ENCODE measurements at places on chromosomes 11 and 22.

- no peak for DNase-seq
Measured at GRCh38 chr11:63870351-63871140, 31.6 kb downstream of the MARK2 start.

GRCh38 chr22:38171927-38172831 lies 9.5 kb downstream of the PLA2G6 start:
- DNase-seq: no peak

DNA sequence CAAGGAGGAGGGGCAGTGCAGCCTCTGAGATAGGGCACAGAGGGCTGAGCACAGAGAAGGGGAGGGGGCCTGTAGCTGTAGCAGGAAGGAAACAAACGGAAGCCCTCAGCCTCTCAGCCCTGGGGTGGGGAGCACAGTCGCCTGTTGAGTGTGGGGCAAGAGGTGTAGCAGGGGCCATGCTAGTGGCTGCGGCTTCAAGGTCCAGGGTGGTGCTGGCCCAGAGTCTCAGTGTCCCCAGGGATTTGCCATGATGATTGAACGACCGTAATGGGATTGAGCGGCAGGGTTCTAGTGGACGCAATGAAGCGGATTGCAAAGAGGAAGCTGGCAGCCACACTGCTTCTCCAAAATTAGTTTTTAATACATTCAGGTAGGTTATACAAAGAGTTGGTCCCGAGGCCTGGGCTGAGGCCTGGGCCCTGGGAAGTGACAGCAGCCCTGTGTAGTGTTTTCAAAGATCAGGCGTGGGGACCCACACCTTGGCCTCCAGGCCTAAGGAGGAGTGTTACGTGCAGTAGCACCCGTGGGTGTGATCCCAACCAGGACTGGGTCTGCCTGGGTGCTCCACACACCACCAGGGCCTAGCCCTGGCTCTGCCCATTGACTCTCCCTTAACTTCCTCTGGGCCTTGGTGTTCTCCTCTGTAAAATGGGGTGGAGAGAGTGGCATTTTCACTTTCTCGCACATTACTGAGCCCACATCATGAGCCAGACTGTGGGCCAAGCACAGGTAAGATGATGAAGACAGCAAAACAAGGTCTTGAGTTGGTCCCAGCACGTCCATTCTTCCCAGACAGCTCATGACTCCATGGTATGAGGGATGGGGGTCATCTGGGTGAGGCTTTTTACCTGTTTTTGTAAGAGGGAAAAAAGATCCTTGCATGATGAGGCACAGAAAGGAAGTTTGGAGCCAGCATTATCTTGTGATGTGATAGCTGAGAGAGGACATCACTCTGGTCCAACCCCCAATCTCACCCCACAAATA lies 13.1 kb downstream of the LRRC32 start:
- DNase-seq: no peak

DNA sequence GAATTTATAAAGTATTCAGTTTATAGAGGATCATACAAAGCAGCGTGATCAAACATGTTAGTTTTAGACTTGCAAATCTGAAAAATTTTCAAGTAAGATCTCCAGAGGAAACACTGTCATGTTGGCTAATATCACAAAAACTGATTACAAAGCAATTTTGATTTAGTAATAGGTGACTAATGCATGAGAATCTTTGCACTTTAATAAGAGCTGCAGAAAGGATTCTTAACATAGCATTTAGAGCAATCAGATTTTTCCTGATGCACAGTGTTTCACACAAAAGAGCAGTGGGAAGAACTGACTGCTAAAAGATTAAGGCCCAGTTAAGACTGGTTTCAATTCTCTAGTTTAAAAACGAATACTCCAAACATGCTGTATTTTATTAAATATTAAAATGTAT lies 321.2 kb downstream of the GUCY1A2 start:
- no peak for DNase-seq

DNA sequence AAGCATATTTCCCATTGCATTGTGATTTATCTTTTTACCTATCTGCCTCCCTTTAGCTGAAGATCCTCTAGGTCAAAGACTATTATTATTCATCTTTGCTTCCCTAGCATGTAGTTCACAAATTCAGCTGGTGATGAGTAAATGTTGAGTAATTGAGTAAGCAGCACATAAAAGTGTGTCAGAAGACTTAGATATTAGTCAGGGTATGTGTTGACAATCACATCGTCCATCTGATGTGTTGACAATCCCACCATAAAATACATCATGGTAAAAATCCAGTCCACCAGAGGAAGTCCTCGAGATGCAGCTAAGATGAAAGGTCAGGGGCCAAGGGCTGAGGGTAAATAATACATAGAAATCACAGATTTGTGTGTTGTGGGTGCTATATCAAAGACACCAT lies 22.9 kb upstream of the ABTB2 start:
- DNase-seq: no peak

DNA sequence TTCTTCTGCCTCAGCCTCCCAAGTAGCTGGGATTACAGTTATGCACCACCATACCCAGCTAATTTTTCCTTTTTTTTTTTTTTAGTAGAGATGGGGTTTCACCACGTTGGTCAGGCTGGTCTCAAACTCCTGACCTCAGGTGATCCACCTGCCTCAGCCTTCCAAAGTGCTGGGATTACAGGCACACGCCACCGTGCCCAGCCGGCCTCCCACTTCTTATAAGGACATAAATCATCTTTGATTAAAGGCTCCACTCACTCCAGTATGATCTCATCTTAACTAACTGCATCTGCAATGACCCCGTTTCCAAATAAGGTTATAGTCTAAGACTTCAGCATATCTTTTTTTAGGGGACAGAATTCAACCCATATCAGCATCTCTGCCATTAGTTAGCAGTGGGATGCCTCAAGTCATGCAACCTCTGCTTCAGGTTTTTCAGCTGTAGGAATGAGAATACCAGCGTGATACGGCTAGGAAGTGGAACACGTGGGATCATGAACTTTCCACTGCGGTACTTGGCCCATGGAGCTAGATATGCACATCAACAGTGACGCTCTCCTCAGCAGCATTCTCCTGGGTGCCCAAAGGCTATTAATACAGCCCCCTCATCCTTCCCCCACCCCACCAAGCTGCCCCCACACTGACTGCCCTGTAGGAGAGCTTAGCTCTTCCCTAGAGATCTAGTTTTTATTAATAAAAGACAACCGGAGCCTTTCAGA lies 41.4 kb downstream of the MCHR1 start:
- DNase-seq: no peak
